NCI-H774 (cell line): ENCODE measurements at places on chromosomes 12 and 14.

DNA sequence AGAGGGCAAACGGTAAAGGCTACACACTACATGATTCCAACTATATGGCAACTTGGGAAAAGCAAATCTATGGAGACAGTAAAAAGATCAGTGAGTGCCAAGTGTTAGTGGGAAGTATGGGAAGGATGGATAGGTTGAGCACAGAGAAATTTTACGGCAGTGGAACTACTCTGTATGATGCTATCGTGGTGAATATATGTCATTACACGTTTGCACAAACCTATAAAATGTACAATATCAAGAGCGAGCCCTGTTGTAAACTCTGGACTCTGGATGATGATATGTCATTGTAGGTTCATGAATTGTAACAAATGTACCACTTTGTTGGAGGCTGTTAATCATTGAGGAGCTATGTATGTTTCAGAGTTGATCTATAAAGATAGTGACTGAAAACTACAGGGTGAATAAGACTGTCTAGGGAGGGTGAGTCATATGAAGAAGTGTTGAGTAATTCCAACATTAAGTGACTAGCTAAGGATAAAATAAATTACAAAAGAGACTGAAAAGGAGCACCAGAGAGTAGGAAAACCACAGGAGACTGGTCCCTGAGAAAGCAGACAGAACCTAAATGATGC, 349.2 kb upstream of the LMO3 start:
- no peak for DNase-seq

GRCh38 chr14:87386524-87386923, 606.5 kb downstream of the GALC start:
- DNase-seq: no peak

DNA sequence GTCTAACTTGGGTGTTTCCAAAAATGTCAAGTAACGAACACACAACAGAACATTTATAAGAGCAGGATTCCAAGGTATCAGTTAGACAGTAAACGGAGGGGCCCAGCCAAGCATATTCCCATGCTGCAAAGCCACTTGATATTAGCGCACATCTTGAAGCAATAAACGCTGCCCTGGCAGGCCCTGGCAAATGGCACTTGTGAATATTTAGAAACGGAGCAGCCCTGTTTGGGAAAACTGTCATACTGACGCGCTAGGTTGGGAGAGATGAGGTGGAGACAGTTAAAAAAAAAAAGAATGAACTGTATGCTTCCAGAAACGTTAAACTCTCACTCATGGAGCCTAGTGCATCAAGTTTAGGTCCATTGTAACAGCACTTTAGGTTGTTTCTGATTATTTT, 9.3 kb downstream of the DGLUCY start:
- no peak for DNase-seq

- no peak for DNase-seq
These were observed 333.6 kb upstream of the PRICKLE1 start for GRCh38 chr12:42923156-42923555.

DNA sequence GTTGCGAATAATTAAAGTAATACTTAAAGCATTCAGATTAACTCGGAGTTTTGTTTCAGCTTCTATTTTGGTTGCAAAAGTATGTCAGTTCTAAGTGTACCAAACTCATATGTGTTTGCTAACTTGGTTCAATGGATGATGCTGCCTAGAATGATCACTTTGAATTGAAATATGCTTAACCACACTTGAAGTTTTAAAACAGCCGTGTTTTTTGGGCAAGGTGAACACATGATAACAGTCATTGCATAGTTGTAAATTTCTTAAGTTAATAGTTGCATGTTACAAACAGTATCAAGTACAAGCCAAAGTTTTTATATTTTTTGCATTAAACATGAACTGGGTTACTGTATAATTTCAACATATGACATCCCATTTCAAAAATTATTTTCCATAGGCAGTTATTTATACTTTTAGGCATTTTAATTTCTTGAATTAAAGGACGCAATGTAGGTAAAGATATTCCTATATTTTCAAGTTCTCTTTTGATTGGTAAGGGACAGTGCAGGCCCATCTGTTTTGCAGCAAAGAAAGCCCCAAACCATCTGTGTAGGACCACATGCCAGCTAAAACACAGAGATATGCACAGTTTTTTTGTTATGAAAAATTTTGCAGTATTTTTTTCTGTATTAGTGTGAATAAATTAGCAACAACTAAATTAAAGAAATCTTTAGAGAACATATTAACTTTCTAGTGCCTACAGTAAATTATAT, 575.5 kb downstream of the PRKD1 start:
- DNase-seq: no peak

DNA sequence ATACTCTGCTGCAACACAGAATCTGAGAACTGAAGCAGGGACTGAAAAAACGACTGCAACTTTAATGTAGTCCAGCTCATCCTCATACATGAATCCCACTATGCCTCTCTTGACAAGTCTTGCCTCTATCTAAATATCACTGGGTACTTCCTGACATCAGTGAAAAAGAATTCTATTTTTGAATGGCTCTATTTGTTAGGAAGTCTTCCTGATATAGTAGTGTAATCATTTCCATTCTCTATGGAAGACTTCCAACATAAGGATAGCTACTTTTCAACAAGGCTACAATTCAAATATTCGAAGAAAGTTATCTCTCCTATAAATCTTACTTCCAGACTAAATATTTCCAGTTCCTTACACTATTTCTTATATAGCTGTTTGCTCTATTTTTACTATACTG, 167.5 kb downstream of the MDGA2 start:
- DNase-seq: no peak
